ENCODE measurements at places on chromosomes 6 and 20.

DNA sequence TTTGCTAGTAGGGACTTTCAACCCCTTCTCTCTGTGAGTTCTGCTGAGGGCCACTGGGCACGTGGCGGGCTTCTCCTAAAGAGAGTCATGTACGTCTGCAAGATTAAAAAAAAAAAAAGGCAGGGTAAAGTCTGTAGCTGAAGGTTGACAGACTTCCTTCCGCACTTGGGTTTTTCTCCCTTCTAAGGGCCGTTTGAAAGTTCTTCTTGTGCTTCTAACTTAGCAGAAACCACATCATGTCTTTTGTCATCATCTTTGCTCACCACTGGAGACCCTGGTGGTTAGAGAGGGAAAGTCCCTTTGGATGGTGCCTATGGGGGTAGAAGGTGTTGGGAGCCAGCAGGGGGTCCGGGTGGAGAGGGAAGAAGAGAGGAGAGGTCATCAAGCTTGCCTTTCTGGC lies 31.4 kb downstream of the PRDM1 start:
- peak; percentile 33 for DNase-seq

GRCh38 chr6:88493717-88494116 lies 327.6 kb upstream of the CNR1 start:
- no peak for DNase-seq

DNA sequence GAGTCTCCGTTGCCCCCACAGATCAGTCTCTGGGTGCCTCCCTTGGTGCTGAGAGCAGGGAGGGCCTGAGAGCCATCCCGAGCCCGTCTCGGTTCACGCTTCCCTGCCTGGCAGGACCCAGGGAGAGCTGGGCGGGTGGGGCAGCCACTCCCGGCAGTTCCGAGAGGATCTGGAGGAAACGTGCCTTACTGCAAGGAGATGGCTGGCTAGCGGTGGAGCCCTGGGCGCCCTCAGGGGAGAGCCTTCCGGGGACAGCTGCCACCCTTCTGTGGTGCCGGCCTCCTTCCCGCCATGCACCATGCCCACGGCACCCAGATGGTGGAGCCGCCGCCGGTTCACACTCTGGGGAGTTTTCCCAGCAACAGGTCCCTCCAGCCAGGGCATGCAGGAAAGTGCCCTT lies 45.8 kb upstream of the SLCO4A1 start:
- no peak for DNase-seq

GRCh38 chr20:11153819-11154218 lies 480.0 kb upstream of the JAG1 start:
- no peak for DNase-seq

- no peak for DNase-seq
Measured at GRCh38 chr20:36499723-36500501, 41.4 kb upstream of the MYL9 start.

GRCh38 chr6:85403331-85404015 lies 46.4 kb upstream of the NT5E start:
- no peak for DNase-seq

- DNase-seq = no peak
Measured at GRCh38 chr6:33072508-33073100, 845 bp downstream of the HLA-DPA1 start.

- no peak for DNase-seq
Measured at GRCh38 chr6:112100561-112100960, 13.2 kb downstream of the FAM229B start.

GRCh38 chr6:132797951-132798868 lies at the start of gene SLC18B1:
Gene SLC18B1, minus strand, starts transcription at chr6:132798637. Its CDS starts 181 bp downstream, at chr6:132798456.
- DNase-seq = no peak

DNA sequence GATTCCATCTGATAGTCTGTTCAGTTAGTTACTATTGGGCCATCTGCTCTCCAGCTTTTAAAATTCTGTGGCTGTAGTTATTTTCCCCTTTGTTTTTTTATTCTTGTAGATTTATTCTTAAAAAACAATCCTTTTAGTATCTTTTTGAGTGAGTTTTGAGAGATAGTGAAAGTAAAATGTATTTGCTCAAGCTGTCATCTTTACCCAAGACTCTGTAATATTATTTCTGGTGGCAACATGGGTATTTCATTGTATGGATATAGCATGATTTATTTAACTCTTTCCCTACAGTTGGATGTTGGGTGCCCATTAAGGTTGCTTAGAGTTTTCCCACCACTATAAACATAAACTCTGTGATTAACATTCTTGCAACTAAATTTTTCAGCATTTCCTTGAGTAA lies 24.6 kb downstream of the STK4 start:
- DNase-seq = no peak

DNA sequence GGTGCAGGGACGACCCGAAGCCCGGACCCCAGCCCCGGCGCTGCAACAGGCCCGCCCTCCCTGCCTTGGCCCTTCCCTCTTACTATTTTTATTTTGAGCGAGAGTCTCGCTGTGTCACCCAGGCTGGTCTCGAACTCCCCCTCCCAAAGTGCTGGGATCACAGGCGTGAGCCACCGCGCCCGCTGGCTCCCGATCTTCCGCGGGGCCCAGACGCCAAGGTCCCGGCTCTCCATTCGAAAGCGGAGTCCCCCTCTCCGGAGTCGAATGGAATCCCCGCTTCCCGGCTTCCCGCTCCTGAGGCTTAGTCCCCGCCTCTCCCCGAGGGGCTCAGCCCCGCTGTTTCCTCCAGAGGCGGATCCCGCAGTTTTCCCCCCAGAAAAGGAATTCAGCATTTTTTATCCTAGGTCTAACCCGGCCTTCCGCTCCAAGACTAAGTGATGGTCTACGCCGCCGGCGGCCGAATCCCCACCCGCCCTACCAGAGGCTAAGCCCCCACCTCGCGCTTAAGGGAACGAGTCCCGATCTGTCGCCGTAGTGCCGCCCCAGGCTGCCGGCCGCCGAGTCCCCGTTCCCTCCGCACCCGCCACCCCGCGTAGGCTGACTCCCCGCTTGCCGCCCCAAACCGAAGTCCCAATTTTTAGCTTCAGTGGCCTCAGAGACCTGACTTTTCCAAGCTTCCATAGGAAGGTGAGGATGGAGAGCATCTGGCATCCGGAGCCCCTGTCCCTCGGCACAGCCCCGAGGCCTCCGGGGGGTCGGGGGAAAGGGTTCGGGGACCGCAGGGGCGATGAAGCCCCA lies 11.5 kb upstream of the TMC2 start:
- DNase-seq = peak; percentile 27

- peak; percentile 75 for DNase-seq
Measured at GRCh38 chr6:30793521-30794194, 49.3 kb upstream of the IER3 start.

- no peak for DNase-seq
Measured at GRCh38 chr6:6997263-6998193, 110.2 kb upstream of the RREB1 start.

- no peak for DNase-seq
Measured at GRCh38 chr20:24742436-24742835, 206.6 kb upstream of the CST7 start.

GRCh38 chr6:82954937-82955577 lies 110.6 kb downstream of the UBE3D start:
- no peak for DNase-seq

DNA sequence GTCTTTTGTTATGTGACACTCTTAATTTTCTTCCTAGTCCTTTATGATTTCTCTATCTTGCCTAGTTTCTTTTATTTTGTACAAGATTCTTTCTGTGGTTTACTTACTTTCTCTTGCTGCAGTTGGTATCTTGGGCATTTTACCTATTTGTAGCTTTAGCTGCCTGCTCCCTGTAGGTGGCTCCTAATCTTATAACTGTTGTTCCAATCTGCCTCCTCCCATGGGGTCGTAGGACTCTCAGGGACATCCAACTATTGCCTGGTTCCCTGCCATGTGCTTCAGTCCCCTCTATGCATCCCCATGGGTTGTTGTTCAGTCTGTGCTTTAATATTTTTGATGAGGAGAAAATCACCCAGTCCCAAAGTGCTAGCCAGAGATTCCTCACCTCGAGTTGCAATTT lies 31.4 kb downstream of the RIN2 start:
- no peak for DNase-seq

GRCh38 chr6:90272895-90273294 lies 23.7 kb downstream of the BACH2 start:
- no peak for DNase-seq

- DNase-seq = no peak
Measured at GRCh38 chr6:11393713-11394627, 143.6 kb upstream of the TMEM170B start.

DNA sequence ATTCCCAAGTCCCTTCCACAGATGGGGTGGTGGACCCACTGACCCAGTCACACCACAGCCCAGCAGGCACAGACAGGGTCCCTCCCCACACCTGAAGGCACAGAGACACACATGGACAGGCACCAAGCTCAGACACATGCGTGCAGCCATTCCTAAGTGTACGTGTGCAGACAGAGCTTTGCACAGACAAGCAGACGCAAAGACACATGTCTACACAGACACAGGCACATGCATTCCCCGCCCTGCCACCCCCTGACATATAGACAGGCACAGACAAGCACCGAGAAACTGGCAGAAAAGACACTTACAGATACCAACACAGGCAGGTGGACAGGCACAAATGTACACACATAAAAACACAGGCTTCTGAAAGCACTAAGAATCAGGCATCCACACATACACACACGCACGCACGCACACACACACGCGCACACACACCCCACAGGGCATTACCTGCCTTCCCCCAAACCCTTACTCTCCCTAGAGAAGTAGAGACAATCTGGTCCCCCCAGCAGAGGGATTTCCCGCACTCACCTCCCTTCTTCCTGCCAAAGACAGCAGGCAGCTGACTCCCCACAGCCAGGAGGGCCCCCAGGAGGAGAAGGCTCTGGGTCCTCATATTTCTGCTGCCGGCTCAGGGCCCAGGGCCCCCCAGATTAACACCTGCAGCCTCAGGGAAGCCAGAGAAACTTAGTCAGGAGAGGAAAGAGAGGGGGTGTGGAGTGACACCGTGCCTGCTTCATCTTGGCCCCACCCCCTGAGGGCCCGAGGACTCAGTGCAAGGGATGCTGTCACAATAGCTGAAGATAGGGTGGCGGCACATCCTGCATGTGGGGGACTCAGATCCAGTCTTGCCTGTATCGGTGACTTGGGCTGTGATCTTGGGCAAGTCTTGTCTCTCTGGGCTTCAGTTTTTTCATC lies at the start of gene WFDC5:
TSS of gene WFDC5 (minus strand) at position 710 of the 921 bp plus-strand sequence. CDS start at position 619, 91 bp downstream.
- DNase-seq = no peak

DNA sequence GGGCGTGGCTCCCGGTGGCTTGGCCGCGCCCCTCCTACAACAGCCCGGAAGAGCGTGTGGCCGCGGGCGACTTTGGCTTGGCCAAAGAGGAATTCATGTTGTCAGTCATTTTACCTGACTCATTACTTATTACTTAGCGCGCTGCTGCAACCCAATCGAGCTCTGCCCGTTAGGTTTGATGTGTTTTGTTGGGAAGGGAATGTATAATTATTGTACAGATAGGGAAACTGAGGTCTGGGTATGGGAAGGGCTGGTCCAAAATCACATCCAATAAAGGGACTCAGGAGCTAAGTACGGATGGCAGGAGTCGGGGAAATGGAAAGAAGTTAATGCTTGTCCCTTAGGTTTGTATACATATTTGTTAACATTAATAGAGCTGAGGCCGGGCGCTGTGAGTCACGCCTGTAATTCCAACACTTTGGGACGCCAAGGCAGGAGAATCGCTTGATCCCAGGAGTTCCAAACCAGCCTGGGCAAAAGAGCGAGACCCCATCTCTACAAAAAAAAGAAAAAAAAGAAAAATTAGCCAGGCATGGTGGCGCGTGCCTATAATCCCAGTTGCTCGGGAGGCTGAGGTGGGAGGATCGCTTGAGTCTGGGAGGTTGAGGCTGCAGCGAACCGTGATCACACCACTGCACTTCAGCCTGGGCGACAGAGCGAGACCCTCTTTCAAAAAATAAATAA lies 639 bp upstream of the ZNF335 start:
- DNase-seq = no peak

GRCh38 chr6:155850408-155850841 lies 394.8 kb upstream of the NOX3 start:
- no peak for DNase-seq

- DNase-seq = peak; percentile 60
Measured at GRCh38 chr6:14276667-14277404, 159.3 kb downstream of the CD83 start.

- DNase-seq = no peak
Measured at GRCh38 chr6:108200631-108201030, 34.8 kb downstream of the NR2E1 start.

GRCh38 chr20:4082406-4083097 lies 67.2 kb upstream of the RNF24 start:
- DNase-seq = peak; percentile 84

DNA sequence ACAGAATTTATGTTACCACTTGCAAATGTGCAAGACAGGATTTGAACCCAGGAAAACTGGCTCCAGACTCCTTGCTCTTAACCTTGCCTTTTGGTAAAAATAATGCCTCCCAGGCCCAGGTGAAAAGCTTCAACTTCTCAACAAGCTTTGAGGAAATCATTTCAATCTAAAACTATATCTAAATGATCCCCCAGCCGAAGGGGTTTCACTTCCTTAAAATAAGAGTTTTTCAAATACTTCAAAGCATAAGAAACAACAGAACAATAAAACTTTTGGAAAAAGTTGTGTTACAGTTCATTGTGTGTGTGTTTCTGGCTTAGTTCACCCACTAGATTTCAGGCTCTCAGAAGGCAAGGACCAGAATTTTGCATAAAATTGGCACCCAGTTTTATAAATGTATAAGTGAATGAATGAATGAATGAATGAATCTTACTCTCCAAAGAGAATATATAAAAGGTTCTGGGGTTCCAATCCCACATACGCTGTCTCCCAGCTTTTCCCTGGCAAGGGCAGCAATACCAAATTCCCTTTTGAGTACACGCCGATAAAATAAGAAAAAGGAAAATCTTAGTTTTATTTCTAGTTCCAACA lies 5.4 kb downstream of the OR2H2 start:
- no peak for DNase-seq

DNA sequence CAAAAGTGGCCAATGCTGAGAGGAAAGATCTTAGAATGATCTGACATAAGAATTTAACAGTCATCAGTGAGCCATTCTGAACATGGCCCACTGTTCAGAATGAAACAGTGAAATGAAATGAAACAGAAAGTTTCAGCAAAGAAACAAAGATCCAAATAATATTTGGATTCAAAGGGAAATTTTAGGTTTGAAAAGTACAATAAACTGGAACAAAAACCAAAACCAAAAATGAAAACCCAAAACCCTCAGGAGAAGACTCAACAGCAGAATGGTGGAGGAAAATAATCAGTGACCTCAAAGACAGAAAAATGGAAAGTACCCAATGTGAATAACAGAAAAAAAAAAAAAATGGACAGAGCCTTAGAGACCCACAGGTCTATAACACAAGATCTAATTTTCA lies 66.1 kb upstream of the EMILIN3 start:
- no peak for DNase-seq

GRCh38 chr6:13355043-13355945 lies 27.0 kb upstream of the TBC1D7 start:
- no peak for DNase-seq

GRCh38 chr20:20864351-20865096 lies 152.1 kb upstream of the RALGAPA2 start:
- DNase-seq = no peak

DNA sequence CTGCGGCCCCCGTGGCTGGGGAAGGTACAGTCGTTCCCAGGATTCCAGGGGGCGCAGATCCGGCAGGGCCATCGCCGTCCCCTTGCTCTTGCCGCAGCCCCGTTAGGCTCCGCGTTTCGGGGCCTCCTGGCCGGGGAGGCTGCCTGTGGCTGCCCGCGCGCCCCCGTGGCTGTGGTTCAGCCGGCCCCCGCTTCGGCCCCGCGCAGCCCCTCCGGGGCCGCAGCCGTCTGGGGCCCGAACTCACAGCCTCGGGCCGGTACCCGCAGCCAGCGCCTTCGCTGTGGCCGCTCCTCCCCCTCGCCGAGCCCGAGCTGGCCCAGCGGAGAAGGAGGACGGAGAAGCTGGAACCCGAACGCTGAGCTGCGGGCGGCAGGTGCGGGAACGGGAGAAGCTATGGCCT lies 1826.9 kb upstream of the DEFB115 start:
- DNase-seq = no peak
